Mesothelial cell of epicardium (in vitro differentiated cells): ENCODE measurements at places on chromosomes 3 and 15. TPM values are rescaled to one million over a fixed set of nuclear protein-coding genes. Genes with fewer than 3 reads are reported as not detected.

GRCh38 chr3:194657439-194657838 is 14.6 kb downstream of the LSG1 start:
- no peak for DNase-seq
- no peak overlapping the region for H3K27ac ChIP-seq
- no peaks in the 10 kb centered on the region for H3K4me1 ChIP-seq
- H3K36me3 ChIP-seq = peaks cover 39% of the 10 kb centered on the region
- no peak overlapping the region for H3K4me3 ChIP-seq
- no peaks in the 10 kb centered on the region for H3K27me3 ChIP-seq

TNK2 gene
- total RNA-seq = 45.8 to 49.1 TPM (median 47.6 TPM) in 3 replicates

TPRG1 gene
- 1.9 to 3.3 TPM (median 2.4 TPM) in 3 replicates for total RNA-seq

ZPLD1 gene
- 0.07 TPM in 1 of 3 replicates, not detected in the others for total RNA-seq

BTD gene
- total RNA-seq = 10.7 to 12.5 TPM (median 12.3 TPM) in 3 replicates

OR5K2 gene
- total RNA-seq = not detected in 3 replicates

PDCD7 gene
- 29.9 to 34.5 TPM (median 32.7 TPM) in 3 replicates for total RNA-seq
